ENCODE measurements at places on chromosomes 2 and 18. TPM values are rescaled to one million over a fixed set of nuclear protein-coding genes. Genes with fewer than 3 reads are reported as not detected.

DNA sequence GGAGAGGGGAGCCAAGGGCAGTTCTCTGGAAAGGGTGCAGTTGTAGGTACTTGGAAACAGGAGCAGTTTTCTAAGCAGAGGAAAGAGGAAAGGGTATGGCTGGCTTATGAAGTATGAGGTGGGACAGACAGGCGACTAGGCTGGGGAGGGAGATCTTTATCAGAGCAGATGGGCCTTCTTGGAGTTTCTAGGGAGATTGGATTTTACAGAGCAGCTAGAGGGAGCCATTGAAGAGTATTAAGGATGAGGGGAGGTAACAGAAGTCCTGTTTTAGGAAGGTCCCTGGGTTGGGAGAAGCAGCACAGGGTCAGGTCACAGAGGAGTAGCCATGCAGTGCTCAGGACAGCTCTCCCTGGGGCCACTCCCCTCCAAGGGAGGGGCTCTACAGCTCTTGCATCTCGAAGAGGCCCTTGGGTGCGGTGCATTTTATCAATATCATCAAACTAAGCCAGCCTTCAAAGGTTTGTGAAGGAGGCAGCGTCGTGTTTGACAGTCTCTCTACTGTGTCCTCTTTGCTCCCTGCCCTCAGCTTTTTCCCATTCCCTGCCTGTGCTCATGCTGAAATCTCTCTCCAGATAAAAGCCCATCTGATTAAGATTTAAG lies 154.3 kb downstream of the SETBP1 start:
- H3K4me3 ChIP-seq = no peak overlapping the region
- H3K27ac ChIP-seq = no peak overlapping the region
- H3K27me3 ChIP-seq = peaks cover 4% of the 10 kb centered on the region
- peaks cover 60% of the 10 kb centered on the region for H3K4me1 ChIP-seq

DNA sequence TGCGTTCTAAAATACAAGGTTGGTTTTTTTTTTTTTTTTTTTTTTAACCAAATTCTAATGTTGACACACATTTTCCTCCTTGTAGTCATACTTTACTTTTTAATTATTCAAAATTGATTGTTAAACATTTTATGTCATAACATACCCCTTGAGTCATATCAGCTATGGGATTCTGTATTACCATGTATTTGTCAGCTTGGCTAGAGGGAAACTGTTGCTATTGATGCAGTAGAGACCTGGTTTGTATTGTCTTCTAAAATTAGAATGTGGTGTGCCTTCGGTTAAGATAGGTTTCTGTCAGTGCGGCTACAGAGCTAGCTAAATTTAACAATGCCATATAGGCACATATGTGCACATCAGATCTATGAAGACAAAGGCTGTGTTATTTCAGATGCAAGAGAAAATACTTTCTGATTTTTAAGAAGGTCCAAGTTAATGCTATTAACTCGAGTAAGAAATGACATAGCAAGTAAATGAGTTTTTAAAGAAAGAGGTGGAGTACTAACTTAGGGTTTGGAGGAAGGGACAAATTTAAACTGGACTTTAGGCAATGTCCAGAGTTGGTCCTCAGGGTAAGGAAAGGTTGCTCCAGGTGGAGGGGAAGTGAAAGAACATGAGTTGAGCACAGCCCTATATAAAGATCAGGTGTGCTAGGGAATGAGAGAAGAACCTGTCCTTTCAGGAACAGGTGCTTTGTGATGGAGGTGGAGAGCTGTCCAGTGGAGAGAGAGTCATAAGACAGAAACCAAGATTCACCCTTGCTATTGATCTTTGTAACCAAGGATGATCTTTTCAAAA lies 152.3 kb downstream of the PRPF40A start:
- no peak overlapping the region for H3K27ac ChIP-seq
- no peak overlapping the region for H3K4me3 ChIP-seq
- H3K36me3 ChIP-seq = no peaks in the 10 kb centered on the region
- no peak for DNase-seq
- peaks cover 6% of the 10 kb centered on the region for H3K27me3 ChIP-seq

DNA sequence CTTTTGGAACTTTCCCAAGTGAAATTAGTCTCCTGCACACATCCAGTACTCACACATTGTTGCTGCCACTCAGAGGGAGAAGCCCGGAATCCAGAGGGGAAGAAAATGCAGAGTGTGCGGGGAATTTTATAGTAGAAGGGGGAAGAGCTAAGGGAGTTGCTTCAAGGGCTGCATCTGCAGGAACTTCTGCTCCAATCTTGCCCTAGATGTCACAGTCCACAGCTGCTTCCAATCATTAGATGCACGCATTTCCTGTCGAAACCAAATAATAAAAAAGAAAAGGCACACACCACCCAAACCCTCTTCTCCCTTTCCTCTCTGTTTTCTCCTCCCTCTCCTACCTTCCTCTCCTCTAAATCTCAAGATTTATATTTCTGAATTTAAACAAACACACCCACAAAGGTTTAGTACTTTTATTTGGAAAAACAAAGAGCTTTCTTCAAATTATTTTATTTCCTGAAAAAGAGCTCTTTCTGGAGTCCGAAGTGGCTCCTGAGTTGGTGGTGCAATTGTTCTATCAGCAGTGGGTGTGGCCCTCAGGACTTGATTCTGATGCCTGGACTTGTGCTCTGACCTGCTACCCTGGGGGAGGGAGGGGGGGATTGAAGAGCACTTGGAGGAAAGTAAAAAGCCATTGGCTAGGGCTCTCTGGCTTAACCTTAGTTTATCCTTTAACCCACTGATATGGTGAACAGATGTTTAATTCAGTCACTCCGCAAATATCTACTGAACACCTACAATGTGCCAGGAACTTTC lies 72.0 kb downstream of the KCNE4 start:
- DNase-seq = no peak
- H3K4me3 ChIP-seq = no peak overlapping the region
- no peaks in the 10 kb centered on the region for H3K4me1 ChIP-seq
- H3K27me3 ChIP-seq = no peaks in the 10 kb centered on the region
- H3K27ac ChIP-seq = no peak overlapping the region

CDH20 gene
- not detected for total RNA-seq

MBOAT2 gene
- 4.5 TPM for total RNA-seq

- H3K4me3 ChIP-seq = no peak overlapping the region
- H3K27me3 ChIP-seq = no peaks in the 10 kb centered on the region
- H3K36me3 ChIP-seq = no peaks in the 10 kb centered on the region
- no peak overlapping the region for H3K27ac ChIP-seq
- H3K4me1 ChIP-seq = no peaks in the 10 kb centered on the region
Observed at GRCh38 chr2:235004329-235004903, 52.6 kb downstream of the SH3BP4 start.

SMAD4 gene
- total RNA-seq = 84.4 TPM

CBLN2 gene
- total RNA-seq = not detected

LIPG gene
- 0.88 TPM for total RNA-seq

DNA sequence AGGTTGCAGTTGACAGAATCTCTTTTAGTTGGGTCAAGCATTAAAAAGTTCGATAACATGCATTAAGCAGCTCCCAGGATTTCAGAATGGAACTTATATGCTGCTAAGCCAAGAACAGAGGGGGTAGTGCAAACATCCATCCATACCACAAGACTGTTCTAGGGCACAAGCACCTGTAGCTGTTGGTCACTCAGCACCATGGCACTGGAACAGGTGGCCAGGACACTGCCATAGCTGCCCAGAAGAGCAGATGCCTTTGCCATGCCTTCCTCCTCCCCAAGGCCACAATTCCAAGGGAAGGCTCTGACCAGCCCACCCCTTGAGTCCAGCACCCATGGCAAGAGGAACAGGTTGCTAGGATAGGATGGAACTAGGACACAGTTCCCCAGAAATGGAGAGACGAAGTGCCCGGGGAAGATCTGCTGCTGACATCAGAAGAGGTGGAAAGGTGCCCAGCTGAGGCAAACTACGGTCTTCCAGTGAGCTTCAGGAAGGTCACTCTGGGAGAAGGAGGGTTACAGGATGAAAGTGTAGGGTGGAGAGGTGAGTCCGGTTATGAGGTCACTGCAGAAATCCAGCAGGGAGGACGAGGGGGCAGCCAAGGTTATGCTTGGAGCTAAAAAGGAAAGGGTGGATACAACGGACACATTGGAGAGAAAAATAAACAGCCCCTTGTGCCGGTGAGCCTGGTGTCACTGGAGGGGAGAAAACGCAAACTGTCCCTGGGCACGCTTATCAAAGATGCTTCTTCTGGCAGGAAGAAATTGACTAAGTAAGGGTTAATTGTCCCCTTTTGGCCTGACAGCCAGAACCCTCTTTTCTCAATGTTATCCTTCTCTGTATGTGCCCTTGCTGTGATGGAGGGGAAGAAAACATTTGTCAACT lies 41.9 kb downstream of the C1QL2 start:
- H3K27me3 ChIP-seq = peaks cover 2% of the 10 kb centered on the region
- no peaks in the 10 kb centered on the region for H3K36me3 ChIP-seq
- no peak overlapping the region for H3K27ac ChIP-seq
- DNase-seq = no peak
- H3K4me1 ChIP-seq = no peaks in the 10 kb centered on the region

KIF5C gene
- 17.9 TPM for total RNA-seq

HNMT gene
- not detected for total RNA-seq

DNA sequence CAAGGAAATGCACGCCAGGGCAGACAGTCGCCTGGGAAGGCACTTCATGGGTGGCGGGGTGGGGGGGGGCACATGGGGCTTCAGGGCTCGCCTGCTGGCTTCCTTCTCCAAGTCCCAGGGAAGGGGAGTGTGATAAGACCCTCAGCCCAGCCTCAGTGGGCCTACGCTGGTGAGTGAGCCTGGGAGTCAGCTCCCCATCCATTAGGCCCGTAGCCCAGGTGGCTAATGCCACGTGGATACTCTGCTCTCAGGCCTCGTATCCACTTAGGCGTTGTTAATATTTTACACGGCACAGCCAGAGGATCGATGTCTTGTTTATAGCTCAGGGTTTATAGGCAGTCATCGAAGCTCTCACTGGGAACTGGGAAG lies 47.1 kb downstream of the KCNIP3 start:
- H3K27ac ChIP-seq = no peak overlapping the region

GRCh38 chr2:144459937-144460336 lies 60.0 kb downstream of the ZEB2 start:
- DNase-seq = no peak
- no peak overlapping the region for H3K4me3 ChIP-seq
- peaks cover 48% of the 10 kb centered on the region for H3K4me1 ChIP-seq
- peak overlapping the region; percentile 11 for H3K27ac ChIP-seq

- peaks cover 26% of the 10 kb centered on the region for H3K36me3 ChIP-seq
- H3K27me3 ChIP-seq = no peaks in the 10 kb centered on the region
- H3K4me3 ChIP-seq = no peak overlapping the region
- no peak for DNase-seq
- H3K4me1 ChIP-seq = peaks cover 23% of the 10 kb centered on the region
Observed at GRCh38 chr2:229861431-229861830, 60.4 kb downstream of the TRIP12 start.

- H3K4me1 ChIP-seq = no peaks in the 10 kb centered on the region
- H3K27me3 ChIP-seq = no peaks in the 10 kb centered on the region
- H3K4me3 ChIP-seq = no peak overlapping the region
Observed at GRCh38 chr2:229431327-229431954, 160.4 kb upstream of the PID1 start.

CCBE1 gene
- 0.02 TPM for total RNA-seq

GREB1L gene
- total RNA-seq = not detected

SULT1C2 gene
- not detected for total RNA-seq

GRCh38 chr2:235485362-235485761 lies 8.5 kb upstream of the AGAP1 start:
- peaks cover 6% of the 10 kb centered on the region for H3K27me3 ChIP-seq
- H3K36me3 ChIP-seq = no peaks in the 10 kb centered on the region
- no peak for DNase-seq
- H3K4me1 ChIP-seq = no peaks in the 10 kb centered on the region

DNA sequence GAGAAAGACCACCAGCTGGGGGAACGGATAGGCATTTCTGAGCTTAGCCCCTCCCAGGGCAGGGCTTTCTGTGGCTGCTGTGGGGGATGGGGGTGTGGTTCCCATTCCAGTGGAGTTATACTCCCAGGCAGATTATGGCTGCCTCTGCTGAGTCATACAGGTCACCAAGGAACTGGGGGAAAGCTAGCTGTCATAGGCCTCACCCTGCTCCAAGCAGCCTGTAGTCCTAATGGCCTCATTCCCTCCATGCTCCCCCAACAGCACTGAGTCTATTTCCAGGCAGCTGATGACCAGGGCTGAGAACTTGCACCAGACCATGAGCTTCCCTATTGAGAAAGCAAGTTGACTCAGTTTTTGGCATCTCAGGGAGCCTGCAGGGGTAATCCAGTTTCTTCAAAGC lies 87.1 kb downstream of the GPR39 start:
- no peaks in the 10 kb centered on the region for H3K4me1 ChIP-seq
- H3K27ac ChIP-seq = no peak overlapping the region
- no peak for DNase-seq
- no peak overlapping the region for H3K4me3 ChIP-seq
- H3K36me3 ChIP-seq = no peaks in the 10 kb centered on the region

GRCh38 chr2:233241803-233242202 lies 9.7 kb upstream of the ATG16L1 start:
- peak overlapping the region; percentile 40 for H3K27ac ChIP-seq
- no peak overlapping the region for H3K4me3 ChIP-seq
- no peaks in the 10 kb centered on the region for H3K27me3 ChIP-seq
- peaks cover 49% of the 10 kb centered on the region for H3K4me1 ChIP-seq
- H3K36me3 ChIP-seq = peaks cover 9% of the 10 kb centered on the region

DNA sequence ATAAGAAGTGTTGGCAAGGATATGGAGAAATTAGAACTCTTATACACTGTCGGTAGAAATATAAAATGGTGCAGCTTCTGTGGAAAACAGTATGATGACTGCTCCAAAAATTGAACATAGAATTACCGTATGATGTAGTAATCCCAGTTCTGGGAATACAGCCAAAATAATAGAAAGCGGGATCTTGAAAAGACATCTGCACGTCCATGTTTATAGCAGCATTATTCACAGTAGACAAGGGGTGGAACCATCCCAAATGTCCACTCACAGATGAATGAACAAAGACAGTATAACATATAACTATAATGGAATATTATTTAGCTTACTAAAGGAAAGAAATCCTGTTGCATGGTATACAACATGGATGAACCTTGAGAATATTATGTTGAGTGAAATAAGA lies 257.7 kb downstream of the TDRD15 start:
- H3K27me3 ChIP-seq = no peaks in the 10 kb centered on the region
- no peaks in the 10 kb centered on the region for H3K4me1 ChIP-seq
- H3K27ac ChIP-seq = no peak overlapping the region
- no peak overlapping the region for H3K4me3 ChIP-seq
- DNase-seq = no peak
- no peaks in the 10 kb centered on the region for H3K36me3 ChIP-seq

- no peaks in the 10 kb centered on the region for H3K36me3 ChIP-seq
- H3K27me3 ChIP-seq = peaks cover 14% of the 10 kb centered on the region
- no peak overlapping the region for H3K4me3 ChIP-seq
- H3K27ac ChIP-seq = no peak overlapping the region
- no peak for DNase-seq
- H3K4me1 ChIP-seq = no peaks in the 10 kb centered on the region
Observed at GRCh38 chr18:62486290-62486964, 36.4 kb upstream of the ZCCHC2 start.

- no peak for DNase-seq
- H3K36me3 ChIP-seq = no peaks in the 10 kb centered on the region
- no peak overlapping the region for H3K27ac ChIP-seq
- no peak overlapping the region for H3K4me3 ChIP-seq
- H3K4me1 ChIP-seq = no peaks in the 10 kb centered on the region
Observed at GRCh38 chr2:106288873-106289272, 94.8 kb upstream of the UXS1 start.

UGT1A8 gene
- not detected for total RNA-seq

Data from activated T-helper 1 cell treated with anti-CD3 and anti-CD28 coated beads, Interleukin-12 subunit alpha, Interleukin-12 subunit beta, Interleukin-2, Interleukin-4 antibody, amounts not matched to agents 30 ng/mL and 10 ng/mL and 1 ng/mL, durations not matched to agents 14 hours and 24 hours and 36 hours (primary cell).